ENCODE measurements at places on chromosomes 5 and 9. TPM values are rescaled to one million over a fixed set of nuclear protein-coding genes. Genes with fewer than 3 reads are reported as not detected.

- H3K27me3 ChIP-seq = no peaks in the 10 kb centered on the region
- DNase-seq = no peak
- H3K36me3 ChIP-seq = no peaks in the 10 kb centered on the region
- no peaks in the 10 kb centered on the region for H3K4me1 ChIP-seq
- no peak overlapping the region for H3K4me3 ChIP-seq
Measured at GRCh38 chr5:39461007-39461682, 36.4 kb upstream of the DAB2 start.

DNA sequence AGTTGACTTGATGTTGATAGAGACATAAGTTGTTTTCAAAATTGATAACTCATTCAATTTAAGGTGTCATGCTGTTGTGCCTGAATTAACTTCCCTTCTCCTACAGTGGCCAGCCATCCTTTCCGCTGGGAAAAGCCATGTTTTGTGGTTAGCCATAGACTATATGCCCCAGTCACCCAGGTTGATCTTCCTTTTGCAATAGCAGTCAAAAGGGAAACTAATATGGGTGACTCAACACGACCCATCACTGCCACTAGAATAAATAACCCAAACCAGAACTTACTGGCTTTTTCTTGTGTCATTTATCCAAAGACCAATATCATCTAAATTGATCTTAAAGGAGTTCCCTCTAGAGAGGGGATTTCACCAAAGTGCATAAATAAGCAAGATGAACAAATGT, 87.4 kb downstream of the PTCD2 start:
- H3K27ac ChIP-seq = no peak overlapping the region
- no peaks in the 10 kb centered on the region for H3K4me1 ChIP-seq
- H3K36me3 ChIP-seq = no peaks in the 10 kb centered on the region
- H3K4me3 ChIP-seq = no peak overlapping the region

DNA sequence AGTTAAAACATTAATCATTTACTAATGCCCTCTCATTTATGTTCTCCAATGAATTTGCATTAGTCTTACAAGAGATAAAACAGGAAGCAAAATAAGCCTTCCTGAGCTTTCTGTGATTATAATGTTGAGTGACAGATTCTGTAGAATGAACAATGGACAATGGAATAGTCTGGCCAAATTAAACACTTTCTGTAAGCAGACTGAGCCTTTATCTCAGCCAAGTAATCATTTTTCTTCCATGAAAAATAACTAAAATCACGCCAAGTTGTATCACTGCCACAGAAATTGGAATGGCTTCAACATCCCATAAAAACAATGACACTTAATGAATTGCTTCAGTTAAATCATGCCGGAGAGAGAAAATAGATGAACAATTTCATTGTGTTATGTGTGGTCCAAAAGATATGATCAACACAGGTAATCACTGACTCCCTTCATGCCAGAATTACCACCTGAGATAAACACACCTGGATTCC, 63.0 kb downstream of the TSSK1B start:
- H3K27ac ChIP-seq = no peak overlapping the region
- no peak for DNase-seq
- H3K4me3 ChIP-seq = no peak overlapping the region
- H3K36me3 ChIP-seq = no peaks in the 10 kb centered on the region
- no peaks in the 10 kb centered on the region for H3K4me1 ChIP-seq
- no peaks in the 10 kb centered on the region for H3K27me3 ChIP-seq

The C5orf58 gene
- not detected for total RNA-seq

The ENTPD8 gene
- not detected for total RNA-seq
